Stimulated activated CD4-positive, alpha-beta T cell treated with anti-CD3 and anti-CD28 coated beads, Interleukin-15, amount 100 ng/mL, for 24 hours (primary cell): ENCODE measurements at places on chromosomes 3 and 15.
A peak's percentile ranks its signal among the peaks of the same experiment; 100 is the strongest.

- DNase-seq = no peak
Observed at GRCh38 chr15:50685191-50685975, 1.2 kb downstream of the TRPM7 start.

- no peak for DNase-seq
Observed at GRCh38 chr3:126932188-126932931, 50.6 kb upstream of the PLXNA1 start.

DNA sequence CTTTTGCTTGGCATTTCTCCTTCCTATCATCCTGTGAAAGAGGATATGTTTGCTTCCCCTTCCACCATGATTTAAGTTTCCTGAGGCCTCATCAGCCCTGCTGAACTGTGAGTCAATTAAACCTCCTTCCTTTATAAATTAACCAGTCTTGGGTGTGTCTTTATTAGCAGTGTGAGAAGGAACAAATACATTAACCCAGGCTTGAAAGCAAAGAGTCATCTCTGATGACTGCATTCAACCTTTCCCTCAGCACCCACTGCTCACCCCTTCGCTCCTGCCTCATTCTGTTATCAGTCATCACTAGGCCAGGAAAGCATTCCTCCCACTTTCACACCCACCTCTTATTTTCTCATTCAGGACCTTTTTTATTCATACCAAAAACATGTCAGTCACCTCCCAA, 59.6 kb upstream of the CASR start:
- DNase-seq = peak; percentile 18

DNA sequence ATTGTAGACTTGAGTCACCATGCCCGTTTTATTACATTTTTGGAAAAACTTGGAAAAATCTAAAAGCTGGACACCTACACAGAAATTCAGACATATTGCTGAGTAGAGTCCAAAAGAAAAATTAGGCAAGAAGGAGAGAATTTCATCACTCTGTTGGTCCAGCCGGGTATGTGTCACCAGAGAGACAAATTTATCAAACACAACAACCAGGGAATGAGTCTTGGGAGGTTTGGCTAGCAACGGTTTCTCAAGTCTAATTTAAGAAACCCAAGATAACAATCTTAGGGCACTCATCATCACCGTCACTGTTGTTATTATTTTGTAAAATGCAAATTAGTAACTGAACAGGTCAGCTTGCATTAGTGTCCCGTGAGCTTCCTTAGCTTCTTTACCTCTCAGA, 197.5 kb upstream of the C2CD4B start:
- no peak for DNase-seq

DNA sequence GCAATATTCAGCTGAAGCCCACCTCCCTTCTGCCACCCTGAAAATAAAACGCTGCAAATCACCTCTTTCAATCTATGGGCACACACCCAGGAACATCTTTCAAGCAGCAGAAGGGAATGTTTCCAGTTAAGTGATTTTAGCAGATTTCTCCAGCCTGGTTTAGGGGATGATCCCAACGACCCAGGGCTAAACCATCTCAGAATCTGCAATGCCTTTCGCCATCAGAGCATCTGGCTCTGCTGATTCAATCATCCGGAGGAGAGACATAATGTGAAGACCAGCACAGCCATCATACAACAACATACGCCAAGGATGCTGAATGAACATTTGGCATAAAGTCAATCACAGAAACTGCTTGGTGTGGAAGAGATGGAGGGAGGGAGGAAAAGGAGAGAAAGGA, 15.5 kb upstream of the LRRN1 start:
- DNase-seq = no peak
